ENCODE measurements at places on chromosomes 7 and 10.

GRCh38 chr10:130416334-130417150, 280.4 kb downstream of the GLRX3 start:
- DNase-seq: no peak

DNA sequence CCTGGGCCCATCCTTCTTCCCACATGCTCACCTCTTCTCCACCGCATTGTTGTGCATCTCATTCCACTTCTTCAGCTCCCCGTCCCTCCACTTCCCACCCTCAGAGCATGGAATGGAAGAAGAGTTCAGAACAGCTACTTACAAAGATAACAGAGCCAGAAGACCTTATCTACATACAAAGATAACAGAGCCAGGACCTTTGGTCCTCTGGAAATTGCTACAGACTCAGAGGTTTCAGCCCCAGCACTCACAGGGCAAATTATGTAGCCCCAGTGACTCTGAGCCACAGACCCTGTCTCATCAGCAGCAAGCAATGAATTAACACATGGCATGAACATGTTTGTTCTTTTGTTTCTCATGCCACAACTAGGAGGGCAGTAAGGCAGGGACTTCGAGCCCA, 28.7 kb upstream of the SLC29A3 start:
- DNase-seq: no peak

- no peak for DNase-seq
Observed at GRCh38 chr10:3107426-3107961, 40.1 kb downstream of the PFKP start.

- DNase-seq: no peak
Observed at GRCh38 chr7:104804696-104805095, 209.3 kb upstream of the KMT2E start.

GRCh38 chr10:84668186-84668763, 339.9 kb downstream of the CCSER2 start:
- DNase-seq: no peak

GRCh38 chr7:27712217-27712616, 27.7 kb upstream of the TAX1BP1 start:
- no peak for DNase-seq

DNA sequence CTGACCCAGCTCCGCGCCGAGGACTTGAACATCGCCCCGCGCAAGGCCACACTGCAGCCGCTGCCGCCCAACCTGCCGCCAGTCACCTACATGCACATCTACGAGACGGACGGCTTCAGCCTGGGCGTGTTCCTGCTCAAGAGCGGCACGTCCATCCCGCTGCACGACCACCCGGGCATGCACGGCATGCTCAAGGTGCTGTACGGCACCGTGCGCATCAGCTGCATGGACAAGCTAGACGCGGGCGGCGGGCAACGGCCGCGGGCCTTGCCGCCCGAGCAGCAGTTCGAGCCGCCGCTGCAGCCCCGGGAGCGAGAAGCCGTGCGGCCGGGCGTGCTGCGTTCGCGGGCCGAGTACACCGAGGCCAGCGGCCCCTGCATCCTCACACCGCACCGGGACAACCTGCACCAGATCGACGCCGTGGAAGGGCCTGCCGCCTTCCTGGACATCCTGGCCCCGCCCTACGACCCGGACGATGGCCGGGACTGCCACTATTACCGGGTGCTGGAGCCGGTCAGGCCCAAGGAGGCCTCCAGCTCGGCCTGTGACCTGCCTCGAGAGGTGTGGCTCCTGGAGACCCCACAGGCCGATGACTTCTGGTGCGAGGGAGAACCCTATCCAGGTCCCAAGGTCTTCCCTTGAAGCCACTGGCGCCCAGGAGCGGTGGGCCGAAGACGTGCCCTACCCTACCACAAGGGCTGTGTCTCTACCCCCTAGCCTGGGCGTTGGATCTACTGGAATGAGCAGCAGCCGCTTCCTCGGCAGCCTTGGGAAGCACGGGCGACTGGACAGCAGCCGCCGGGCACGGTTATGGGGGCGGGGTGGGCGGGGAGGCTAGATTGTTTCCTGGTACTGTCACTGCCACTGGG, 945 bp downstream of the ADO start:
- no peak for DNase-seq

DNA sequence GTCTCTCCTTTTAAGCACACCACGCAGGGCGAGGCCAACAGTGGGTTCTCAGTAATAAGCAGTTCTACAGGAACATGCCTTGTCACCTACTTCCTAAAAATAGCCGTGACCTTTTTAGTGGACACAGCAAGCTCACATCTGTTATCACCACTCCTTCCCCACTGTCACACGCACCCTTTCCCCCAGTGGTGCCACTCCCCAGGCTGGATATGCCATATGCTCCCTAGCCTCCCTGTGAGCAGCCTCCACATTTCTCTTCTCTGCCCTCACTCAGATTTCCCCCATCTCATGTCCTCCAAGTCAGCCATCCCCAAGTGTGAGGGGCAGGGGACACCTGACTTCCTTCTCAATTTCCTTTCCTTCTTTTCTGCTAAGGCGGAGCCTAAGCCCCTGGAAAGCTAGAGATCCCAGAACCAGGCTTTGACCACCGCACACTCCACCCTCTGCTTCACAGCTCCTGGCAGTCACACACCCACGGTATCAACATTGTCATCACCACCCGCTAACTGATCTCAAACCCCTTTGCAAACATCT, 3.7 kb downstream of the ANXA11 start:
- no peak for DNase-seq

DNA sequence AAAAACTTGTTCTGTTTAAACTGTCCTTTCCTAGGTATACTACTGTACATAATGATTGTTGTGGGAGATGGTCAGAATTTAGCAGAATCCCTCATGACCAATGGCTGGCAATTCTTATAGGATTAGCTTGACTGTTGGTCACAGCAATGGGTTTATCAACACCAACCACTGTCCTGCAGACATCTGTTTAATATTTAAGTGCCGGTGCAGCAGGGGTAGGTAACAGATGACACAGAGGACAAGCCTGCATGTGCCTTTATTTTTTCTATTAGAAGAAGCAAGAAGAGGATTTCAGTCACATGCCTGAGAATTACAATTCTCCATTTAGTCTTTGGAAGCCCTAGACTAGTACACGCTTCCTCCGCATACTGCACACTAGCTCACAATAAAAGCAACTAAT, 48.4 kb downstream of the CCDC6 start:
- no peak for DNase-seq

GRCh38 chr7:111212857-111213523, 122.1 kb downstream of the LRRN3 start:
- DNase-seq: no peak

Measured in NCI-H2081 treated with DMSO at 0.1 percent for 48 hours (cell line).